ENCODE measurements at places on chromosomes 3 and 15.

DNA sequence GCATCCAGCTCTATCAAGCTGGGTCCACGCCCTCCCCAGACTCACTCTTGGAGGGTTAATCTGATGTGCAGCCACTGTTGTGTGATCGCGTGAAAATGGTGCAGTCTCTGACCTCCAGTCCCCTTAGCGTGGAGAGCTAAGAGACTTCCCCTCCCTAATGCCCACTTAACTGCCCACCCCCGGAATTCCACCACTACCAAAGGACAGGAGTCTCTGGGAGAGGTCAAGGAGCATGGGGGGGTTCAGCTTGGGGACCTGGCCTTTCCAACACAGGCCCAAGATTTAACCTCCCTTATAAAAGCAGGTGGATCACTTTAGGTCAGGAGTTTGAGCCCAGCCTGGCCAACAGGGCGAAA lies 48.8 kb downstream of the CCDC12 start:
- no peak for DNase-seq

- no peak for DNase-seq
Measured at GRCh38 chr3:189975391-189975990, 145.2 kb downstream of the P3H2 start.

DNA sequence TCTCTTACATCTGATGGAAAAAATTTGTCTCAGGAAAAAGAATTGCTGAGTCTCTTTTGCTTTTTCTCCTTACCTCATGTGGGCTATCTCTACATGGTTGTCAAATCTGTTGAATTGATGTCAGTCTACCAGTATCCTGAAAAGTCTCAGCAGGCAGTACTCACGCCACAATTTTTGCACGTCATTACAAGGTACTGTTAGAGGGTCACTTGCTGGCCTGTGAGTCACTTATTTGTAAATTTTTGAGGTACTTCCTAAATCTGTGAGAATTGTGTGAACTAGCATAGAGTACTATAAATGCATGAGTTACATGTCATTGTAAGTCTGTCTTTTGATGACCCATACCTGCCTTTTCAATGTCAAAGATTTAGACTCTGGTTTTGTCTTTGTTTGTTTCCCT lies 15.9 kb downstream of the HPS3 start:
- DNase-seq, result no peak

DNA sequence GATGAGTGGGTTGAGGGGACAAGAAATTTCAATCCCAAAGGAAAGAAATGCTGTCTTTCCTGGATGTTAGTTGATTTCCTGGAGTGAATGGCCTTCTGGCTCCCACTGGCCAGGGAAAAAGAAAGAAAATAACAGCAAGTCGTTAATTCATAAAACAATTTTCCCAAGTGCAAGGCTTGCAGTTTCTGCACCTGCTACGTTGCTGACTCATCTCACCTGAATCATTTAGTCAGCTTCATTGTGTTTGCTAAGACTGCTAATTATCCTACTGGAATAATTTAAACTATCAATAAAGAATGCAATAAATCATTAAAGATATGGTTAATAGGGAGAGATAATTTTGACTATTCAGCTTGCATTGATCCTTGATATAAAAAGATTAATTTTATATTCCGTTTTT lies 387.6 kb downstream of the ROBO2 start:
- no peak for DNase-seq

All from NCI-H1092 (cell line).